ENCODE measurements at places on chromosomes 6 and 20. TPM values are rescaled to one million over a fixed set of nuclear protein-coding genes. Genes with fewer than 3 reads are reported as not detected.

The TREML2 gene
- not detected for total RNA-seq

The UST gene
- 2.0 TPM for total RNA-seq

The MARCKS gene
- total RNA-seq = 325 TPM

The CDH4 gene
- total RNA-seq = 11.9 TPM

The HDAC2 gene
- 125 TPM for total RNA-seq

GRCh38 chr6:153625089-153625488, 414.0 kb upstream of the OPRM1 start:
- no peak for DNase-seq

- DNase-seq = no peak
Observed at GRCh38 chr6:33314515-33314942, 651 bp upstream of the TAPBP start.

GRCh38 chr20:37796121-37796520, 102.3 kb downstream of the CTNNBL1 start:
- DNase-seq = no peak

GRCh38 chr20:32012159-32012688, 2.0 kb downstream of the CCM2L start:
- DNase-seq = no peak

GRCh38 chr6:48176645-48177308, 65.8 kb upstream of the PTCHD4 start:
- no peak for DNase-seq

DNA sequence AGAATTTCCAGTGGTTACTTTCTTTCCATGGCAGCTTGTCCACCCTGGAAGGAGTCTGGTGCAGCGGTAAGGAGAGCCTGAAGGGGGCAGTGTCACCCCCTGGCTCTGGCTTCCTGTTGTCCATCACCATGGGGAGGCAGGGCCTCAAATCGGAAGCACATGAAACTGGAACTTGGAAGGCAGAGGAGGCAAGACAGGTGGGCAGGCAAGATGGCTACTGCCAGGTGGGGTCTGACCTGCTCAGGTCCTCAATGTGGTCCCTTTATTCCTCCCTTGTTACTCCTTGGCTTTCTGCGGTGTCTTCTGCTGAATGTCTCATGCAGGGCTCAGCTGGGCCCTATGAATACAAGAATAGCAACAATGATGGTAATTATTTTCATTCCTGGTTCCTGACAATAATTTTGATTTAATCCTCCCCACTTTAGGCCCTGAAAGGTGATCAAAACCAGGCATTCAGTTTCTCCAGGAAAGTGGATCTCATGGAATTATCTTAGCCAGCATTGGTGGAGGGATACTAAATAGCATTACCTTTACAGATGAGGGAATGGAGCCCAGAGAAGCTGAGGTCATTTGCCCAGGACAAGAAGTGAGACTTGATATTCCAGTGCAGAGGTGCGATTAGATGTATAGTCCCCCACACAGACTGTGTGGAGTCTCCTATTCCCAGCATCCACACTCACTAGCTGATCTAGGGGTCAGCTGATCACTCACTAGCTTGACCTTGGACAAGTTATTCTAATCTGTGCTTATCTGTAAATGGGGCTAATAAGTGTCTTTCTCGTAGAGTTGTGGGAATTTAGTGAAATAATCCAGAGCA, 17.6 kb upstream of the SNAI1 start:
- no peak for DNase-seq

GRCh38 chr6:112014483-112014882, 39.4 kb upstream of the CCN6 start:
- no peak for DNase-seq

DNA sequence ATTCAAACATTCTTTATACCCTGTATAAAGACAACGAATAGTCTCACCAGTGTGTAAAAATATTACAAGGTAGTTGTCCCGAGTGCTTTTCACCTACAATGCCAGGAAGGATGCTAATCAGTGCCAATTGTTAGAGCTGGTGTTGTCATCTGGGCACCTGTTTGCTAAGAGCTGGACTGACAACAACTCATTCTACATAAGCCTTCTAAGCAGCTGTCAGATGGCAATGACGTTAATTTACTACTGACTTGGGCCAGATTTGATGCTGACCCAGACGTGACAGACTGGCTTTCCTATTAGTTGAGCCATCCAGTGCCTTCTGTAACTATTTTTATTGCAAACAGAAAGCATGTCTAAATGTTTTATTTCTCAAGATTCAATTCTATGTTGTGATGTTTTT, 355.2 kb downstream of the ADGRB3 start:
- DNase-seq = no peak
